ENCODE measurements at places on chromosomes 16 and 17.

DNA sequence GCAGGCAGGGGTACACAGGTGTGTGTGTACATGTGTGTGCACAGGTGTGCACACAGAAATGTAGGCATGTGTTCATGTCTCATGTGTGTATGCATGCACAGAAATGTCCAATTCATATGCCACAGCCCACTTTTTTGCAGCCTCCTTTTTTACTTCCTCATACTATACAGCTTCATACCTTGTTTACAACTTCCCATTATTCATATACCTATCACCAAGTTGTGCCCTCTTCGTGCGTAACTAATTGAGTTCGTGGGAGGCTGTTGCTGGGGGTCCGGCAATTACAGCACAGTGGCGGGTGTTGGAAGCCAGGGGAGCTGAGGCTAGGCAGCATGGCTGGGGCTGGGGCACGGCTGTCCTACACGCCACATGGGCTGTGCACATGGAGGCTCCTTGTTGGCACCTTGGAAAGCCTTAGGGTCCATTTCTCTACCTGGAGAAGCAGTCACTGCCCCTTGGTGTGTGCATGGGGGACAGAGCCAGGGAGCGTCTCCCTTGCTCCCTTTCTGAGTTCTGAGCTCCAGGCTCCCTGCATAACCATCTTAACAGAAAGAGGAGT is 266.7 kb downstream of the ENGASE start:
- no peak for DNase-seq

DNA sequence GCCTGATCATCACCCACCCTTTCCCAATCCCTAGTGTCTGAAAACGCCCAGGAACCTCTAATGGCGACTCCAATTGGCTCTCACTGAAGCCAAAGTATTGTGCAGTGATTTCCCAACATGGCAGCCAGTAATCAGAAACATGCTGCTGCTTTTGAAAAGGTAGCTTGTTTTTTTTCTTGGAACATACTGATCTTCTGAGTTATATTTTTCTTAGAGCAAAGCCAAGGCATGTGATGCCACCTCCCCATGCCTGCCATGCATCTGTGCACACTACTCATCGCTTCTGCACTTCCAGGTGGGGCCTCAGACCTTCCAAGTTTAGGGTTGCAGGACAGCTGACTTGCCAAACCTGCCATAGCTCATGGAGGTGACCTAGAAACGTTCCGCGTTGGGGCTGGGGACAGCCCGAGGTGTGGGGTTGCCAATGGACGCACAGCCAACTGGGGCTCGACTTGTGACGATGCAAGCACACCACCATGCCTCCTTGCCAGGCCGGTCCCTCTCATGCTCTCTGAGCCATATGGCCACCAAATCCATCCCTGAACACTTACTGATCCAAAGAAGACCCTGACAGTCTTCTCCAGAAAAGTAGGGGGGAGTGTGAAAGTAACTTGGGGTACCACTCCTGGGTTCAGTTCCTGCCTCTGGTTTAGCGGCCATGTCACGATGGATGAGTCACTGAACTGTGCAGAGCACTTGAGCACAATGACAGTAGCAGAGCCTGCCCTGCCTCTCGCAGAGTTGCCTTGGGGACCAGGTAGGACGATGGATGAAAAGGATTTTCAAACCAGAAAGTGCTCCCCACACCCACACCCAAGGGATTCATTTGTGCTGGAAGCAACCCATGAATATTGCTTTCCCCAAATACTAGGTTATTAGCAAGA is 155.7 kb downstream of the CCDC182 start:
- no peak for DNase-seq

GRCh38 chr17:3602499-3602898 is 6.7 kb downstream of the TRPV1 start:
- DNase-seq, result no peak

- DNase-seq, result no peak
Observed at GRCh38 chr17:61570118-61570517, 20.9 kb downstream of the NACA2 start.

GRCh38 chr17:44584443-44584842 is 27.2 kb downstream of the FZD2 start:
- DNase-seq, result no peak

GRCh38 chr16:59463776-59464175 is 729.7 kb upstream of the GOT2 start:
- no peak for DNase-seq

- DNase-seq, result no peak
Observed at GRCh38 chr16:19885451-19886072, 914 bp upstream of the GPRC5B start.

DNA sequence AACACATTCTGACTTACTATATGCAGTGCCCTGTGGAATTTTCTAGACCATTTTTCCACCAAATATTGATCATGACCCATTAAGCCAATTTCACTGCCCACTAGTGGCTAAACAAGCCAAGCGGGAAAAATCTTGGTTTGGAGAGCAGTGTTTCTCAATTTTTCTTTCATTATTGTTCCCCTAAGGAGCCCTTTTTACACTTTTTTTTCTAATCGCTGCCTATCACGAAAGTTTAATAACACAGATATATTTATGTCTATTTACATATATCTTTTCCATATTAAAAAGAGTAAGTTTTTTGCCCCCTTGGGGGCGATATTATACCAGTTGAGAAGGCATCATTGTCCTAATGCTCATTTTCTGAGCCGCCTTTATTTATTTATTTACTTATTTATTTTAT is 10.8 kb upstream of the TLCD3B start:
- no peak for DNase-seq

DNA sequence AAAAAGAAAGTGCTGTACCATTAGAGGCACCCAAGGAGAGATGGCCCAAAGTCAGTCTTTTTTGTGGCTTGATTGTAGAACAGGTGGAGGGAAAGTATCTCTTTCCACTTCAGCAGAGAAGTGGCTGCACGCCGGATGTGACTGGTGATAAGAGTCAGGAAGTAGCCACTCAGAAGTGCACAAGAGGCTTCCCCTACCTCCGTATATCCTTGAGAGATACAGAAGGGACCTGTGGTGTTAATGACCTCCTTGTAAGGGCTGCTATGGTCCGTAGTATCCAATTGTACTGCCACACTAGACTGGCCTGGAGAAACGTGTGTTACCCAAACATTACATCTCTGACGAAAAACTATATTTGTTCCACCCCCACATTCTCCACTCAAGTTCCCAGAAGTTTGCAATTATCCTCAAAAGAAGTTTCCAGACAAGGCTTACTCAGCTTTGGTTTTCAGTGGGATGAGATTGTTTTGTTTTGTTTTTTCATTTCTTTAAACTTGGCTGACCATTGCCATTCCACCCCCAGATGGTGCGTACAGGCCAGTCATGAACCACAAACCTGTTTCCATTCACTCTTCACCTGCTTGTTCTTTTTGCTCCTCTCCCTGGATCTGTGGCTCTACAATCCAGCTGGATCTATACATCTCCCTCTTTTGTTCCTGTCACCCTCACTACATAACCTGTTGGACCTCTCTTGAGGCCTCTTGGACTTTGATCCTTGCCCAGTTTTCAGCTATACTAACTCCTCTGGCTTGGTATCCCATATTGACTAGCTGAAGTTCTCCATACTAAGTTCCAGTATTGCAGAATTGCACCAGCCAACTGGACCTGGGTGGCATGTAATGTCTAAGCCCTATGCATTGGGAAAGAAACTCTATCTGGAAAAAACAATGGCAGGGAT is 20.7 kb upstream of the MED13 start:
- no peak for DNase-seq

- no peak for DNase-seq
Observed at GRCh38 chr16:57042157-57043111, 49.9 kb upstream of the CPNE2 start.

- no peak for DNase-seq
Observed at GRCh38 chr16:79561729-79562128, 38.8 kb downstream of the MAF start.

- peak; percentile 49 for DNase-seq
Observed at GRCh38 chr17:19346351-19347255, 15.9 kb downstream of the B9D1 start.

- DNase-seq, result no peak
Observed at GRCh38 chr17:79444198-79444597, 166.7 kb downstream of the RBFOX3 start.

DNA sequence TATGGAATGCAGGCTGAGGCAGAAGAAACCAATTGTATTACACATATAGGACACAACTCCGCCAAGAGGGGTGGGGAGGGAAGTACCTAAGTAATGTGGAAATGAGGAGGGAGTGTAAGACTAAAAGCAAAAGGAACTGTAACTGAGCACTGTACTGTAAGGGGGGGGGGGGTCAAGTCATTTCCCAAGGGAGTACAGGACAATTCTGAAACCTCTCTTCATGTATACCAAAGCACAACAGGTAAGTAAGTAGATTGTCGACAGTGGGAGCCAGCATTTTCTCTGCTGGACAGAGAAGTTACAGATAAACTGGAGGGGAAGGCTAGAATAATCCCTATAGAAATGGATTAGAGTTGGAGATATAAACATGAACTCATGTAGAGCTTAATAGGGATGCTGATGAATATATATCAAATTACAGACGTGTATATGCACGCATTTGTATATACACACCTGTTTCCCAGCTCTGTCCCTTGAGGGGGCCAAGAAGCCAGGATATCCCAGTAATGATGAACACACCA is 6.4 kb downstream of the USP22 start:
- DNase-seq, result no peak

DNA sequence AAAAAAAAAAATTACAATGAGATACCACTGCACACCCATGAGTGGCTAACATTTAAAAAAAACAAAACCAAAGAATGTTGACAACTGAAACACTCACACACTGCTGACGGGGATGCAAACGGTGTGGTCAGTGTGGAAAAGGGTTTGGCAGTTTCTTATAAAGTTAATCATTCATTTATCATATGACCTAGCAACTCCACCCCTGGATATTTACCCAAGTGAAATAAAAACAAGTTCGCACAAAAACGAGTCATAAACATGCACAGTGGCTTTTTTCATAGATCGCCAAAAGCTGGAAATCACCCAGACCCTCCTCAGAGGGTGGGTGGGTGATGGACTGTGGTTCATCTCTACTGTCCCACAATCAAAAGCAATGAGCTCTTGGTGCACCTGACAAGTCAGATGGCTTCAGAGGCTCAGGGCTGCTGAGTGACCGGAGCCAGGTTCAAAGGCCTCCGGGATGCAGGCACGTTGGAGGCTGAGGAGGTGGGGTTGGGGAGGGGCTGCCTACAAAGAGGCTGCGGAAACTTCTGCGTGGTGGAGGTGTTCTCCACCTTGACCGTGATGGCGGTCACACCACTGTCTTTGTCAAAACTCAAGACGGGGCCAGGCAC is 14.2 kb downstream of the RAB40B start:
- no peak for DNase-seq

DNA sequence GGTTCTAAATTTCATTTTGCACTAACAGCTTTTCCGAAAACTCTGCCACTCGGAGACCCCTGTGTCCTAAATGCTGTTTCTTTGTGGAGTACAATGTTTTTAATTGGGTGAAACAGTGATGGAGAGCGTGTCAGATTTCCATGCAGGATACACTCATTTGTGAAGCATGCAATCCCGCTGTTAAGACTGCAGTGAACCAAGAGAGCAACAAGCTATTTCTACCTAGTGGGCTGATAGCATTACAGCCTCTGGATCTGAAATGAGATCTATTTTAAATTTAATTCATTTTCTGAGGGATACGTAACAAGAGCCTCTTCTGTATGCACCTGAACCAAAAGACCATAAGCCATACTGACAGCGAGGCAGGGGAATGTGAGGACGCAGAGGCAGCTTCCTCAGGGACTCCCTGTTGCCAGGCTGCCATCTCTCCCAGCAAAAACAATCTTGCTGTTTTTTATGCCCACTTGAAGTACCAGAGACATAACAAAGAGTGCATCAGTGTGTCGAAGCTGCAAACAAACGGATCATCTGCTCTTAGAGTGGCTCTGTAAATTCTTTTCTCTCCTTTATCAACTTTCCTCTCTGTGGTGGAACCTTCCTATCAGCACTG is 199.9 kb upstream of the COX10 start:
- DNase-seq, result peak; percentile 49

- no peak for DNase-seq
Observed at GRCh38 chr16:11393861-11394592, 48.8 kb downstream of the RMI2 start.

DNA sequence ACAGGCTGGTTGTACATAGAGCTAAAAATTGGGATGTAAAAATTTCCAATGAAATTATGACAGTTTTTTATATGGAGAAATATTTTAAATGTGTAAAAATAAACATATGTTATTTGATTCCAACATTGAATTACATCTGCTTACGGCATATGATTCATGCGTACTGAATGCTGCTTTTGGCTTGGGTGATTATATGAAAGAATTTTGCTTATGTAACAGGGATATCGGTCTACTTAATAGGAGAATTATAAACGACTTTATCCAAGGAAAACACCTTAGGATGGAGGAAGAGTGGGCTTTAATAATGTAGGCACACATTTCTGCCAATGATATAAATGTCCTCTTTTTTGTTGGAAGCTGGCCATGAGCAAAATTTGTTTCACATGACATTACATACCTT is 197.3 kb upstream of the GOT2 start:
- DNase-seq, result no peak

GRCh38 chr17:7572338-7572587 is 7.2 kb upstream of the CD68 start:
- no peak for DNase-seq

DNA sequence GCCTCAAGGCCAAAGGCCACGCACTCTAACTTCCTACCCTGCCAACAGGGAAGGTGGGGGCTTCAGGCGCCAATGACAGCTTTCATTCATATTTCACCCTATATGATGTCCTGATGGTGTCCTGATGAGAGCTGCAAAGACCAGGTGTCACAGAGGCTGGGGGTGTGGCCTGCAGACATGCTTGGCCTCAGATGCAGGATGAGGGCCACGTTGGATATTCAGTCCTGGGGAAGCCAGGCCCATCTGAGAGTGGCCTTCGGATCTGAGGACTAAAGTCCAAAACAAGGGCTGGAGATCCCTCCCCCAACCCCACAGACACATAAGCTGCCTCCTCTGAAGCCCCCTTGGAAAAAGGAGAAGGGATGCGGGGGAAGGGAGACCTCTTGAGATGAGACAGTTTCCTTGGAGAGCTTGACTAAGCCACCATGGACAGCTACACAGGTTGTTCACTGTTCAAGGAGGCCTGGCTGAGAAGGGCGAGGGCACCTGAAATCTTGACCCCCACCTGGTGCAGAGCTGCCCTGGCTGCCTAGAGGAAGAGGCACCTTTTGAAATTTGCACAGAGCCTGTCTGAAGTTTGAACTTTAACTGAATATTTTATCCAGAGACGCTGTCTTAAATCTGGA is 24.3 kb upstream of the GSG1L start:
- DNase-seq, result no peak

- DNase-seq, result peak; percentile 89
Observed at GRCh38 chr17:15263206-15263579, 1.9 kb downstream of the PMP22 start.

All from astrocyte of the cerebellum (primary cell).